HepG2 (cell line): ENCODE measurements at places on chromosomes 12 and 14. TPM values are rescaled to one million over a fixed set of nuclear protein-coding genes. Genes with fewer than 3 reads are reported as not detected.

GRCh38 chr14:96027431-96028355, 11.5 kb upstream of the C14orf132 start:
- 0 out of 2 replicates have a peak, but pooled peaks cover 1% of the 10 kb centered on the region for H3K27me3 ChIP-seq
- H3K4me1 ChIP-seq = no peaks in the 10 kb centered on the region
- no peak for DNase-seq
- no peak overlapping the region for H3K27ac ChIP-seq

LMO3 gene
- total RNA-seq = not detected in 2 replicates

INHBC gene
- total RNA-seq = 1.5 and 1.8 TPM in 2 replicates

GRCh38 chr12:82694970-82695369, 8.3 kb downstream of the TMTC2 start:
- no peak for DNase-seq
- no peaks in the 10 kb centered on the region for H3K27me3 ChIP-seq
- no peaks in the 10 kb centered on the region for H3K4me1 ChIP-seq
- no peaks in the 10 kb centered on the region for H3K36me3 ChIP-seq
- no peak overlapping the region for H3K4me3 ChIP-seq
